ENCODE measurements at places on chromosomes 16 and 17. TPM values are rescaled to one million over a fixed set of nuclear protein-coding genes. Genes with fewer than 3 reads are reported as not detected.

SBK1 gene
- total RNA-seq, result under 0.01 TPM

CLEC3A gene
- not detected for total RNA-seq

VMO1 gene
- not detected for total RNA-seq

ITGAD gene
- total RNA-seq, result not detected

TP53TG3C gene
- total RNA-seq, result not detected

CA5A gene
- not detected for total RNA-seq

KRT23 gene
- total RNA-seq, result not detected

CFAP20 gene
- total RNA-seq, result 58.8 TPM

GINS2 gene
- 8.7 TPM for total RNA-seq

PDILT gene
- total RNA-seq, result not detected

GPR139 gene
- total RNA-seq, result not detected

FA2H gene
- total RNA-seq, result not detected

CHST4 gene
- not detected for total RNA-seq

KRTAP4-5 gene
- total RNA-seq, result not detected

TAT gene
- not detected for total RNA-seq

TMC5 gene
- not detected for total RNA-seq

TEKT3 gene
- total RNA-seq, result not detected

CBFA2T3 gene
- total RNA-seq, result 0.06 TPM

TMIGD1 gene
- not detected for total RNA-seq

MYL11 gene
- 0.97 TPM for total RNA-seq

RUNDC3A gene
- 0.25 TPM for total RNA-seq

GUCY2D gene
- not detected for total RNA-seq

G6PC1 gene
- not detected for total RNA-seq

LPO gene
- not detected for total RNA-seq

TPSG1 gene
- total RNA-seq, result not detected

USP6 gene
- total RNA-seq, result not detected

RNF222 gene
- total RNA-seq, result not detected

VAT1 gene
- 230 TPM for total RNA-seq

CRAMP1 gene
- 6.0 TPM for total RNA-seq

GRB7 gene
- total RNA-seq, result 0.16 TPM

PPL gene
- total RNA-seq, result 8.4 TPM

FBXW10 gene
- total RNA-seq, result not detected

CCP110 gene
- 11.3 TPM for total RNA-seq

VTN gene
- 0.06 TPM for total RNA-seq

SLC6A4 gene
- 3.5 TPM for total RNA-seq

ABCC12 gene
- not detected for total RNA-seq

SCIMP gene
- total RNA-seq, result not detected

PDE6G gene
- total RNA-seq, result 3.5 TPM

TMEM88 gene
- 132 TPM for total RNA-seq

ARL2BP gene
- total RNA-seq, result 49.5 TPM

TP53TG3 gene
- not detected for total RNA-seq

RND2 gene
- total RNA-seq, result 0.19 TPM

SRCIN1 gene
- not detected for total RNA-seq

CDRT15L2 gene
- total RNA-seq, result not detected

CYGB gene
- total RNA-seq, result 4.4 TPM

PEMT gene
- total RNA-seq, result 15.4 TPM

ADPRM gene
- 8.3 TPM for total RNA-seq

MT1E gene
- total RNA-seq, result 64.6 TPM

SHISA6 gene
- total RNA-seq, result not detected

SLC25A19 gene
- total RNA-seq, result 6.6 TPM

RAD51D gene
- total RNA-seq, result 9.3 TPM

CPHXL gene
- total RNA-seq, result not detected

Measured in bladder microvascular endothelial cell (primary cell).